Prostate gland (tissue), 2 donors: ENCODE measurements at places on chromosomes 1 and 21. TPM values are rescaled to one million over a fixed set of nuclear protein-coding genes. Genes with fewer than 3 reads are reported as not detected.

DNA sequence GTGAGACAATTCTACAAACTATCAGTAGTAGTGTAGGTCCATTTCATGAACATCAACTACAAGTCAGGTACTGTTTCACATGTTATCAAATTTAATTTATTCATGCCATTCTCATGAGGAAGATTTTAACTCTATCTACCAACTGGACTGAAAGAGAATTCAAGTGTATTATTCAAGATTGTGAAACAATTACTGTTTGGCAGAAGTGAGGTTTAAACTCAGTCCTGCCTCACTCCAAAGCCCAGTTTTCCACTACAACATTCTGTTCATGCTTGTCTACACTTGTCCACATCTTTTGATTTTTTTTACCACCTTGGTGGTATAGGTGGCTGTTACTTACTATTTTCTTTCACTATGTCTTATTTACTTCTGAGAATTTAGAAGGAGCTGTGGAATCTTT lies 272.9 kb downstream of the TGFB2 start:
- DNase-seq = no peak
- H3K4me3 ChIP-seq = no peak overlapping the region
- H3K27ac ChIP-seq = no peak overlapping the region
- no peaks in the 10 kb centered on the region for H3K4me1 ChIP-seq
- H3K27me3 ChIP-seq = no peaks in the 10 kb centered on the region
- no peaks in the 10 kb centered on the region for H3K36me3 ChIP-seq

DNA sequence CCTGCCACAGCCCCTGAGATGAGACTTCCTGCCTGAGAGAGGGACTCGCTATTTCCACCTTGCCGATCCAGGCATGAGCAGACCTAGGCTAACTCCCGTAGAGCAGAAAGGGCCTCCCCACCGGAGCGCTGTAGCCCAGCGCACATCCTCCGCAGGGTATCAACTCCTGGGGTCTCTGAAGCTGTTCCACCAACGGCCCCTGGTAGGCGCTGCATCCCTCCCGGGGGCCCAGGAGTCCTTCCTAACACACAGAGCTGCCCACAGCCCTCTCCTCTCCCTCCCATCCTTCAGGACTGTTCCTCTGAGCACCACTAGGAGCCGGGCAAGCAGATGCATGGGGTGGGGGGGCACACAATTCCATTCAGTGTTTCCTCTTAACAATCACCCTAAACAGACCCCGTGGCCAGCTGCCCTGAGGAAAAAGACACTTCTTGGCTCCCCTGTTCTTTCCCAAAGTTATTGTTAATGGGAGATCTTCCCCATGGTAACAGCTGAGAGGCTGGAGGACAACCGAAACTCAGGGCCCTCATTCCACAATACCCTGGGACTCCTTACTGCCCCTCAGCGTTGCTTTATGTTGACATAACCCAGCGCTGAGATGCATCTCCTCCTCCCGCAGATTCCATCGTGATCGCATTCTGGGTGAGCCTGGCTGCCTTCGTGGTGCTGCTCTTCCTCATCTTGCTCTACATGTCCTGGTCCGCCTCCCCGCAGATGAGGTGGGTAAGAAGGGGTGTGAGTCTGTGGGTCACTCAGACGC lies 7.5 kb downstream of the MRAP start:
- H3K27ac ChIP-seq = no peak overlapping the region
- H3K4me1 ChIP-seq = no peaks in the 10 kb centered on the region
- no peaks in the 10 kb centered on the region for H3K36me3 ChIP-seq

DNA sequence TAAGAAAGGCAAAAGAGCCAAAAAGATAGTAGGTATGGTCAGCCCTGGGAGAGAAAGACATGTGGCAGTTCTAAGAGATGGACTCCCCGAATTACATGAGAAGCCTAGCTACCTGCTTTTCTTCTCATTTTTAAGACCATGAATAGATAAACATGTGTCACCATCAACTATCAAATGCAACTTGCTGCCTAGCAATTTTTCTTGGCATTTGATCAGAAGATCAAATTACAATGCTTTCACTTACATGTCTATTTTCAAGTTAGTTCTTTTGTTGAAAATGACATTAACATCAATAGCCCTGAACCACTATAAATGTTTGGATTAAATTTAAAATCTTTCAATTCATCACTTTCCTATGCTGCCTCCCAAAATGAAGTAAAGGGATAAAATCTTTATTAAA lies 212.3 kb downstream of the HHIPL2 start:
- H3K27ac ChIP-seq = no peak overlapping the region
- no peaks in the 10 kb centered on the region for H3K36me3 ChIP-seq
- no peak for DNase-seq
- H3K27me3 ChIP-seq = no peaks in the 10 kb centered on the region
- no peak overlapping the region for H3K4me3 ChIP-seq
- H3K4me1 ChIP-seq = no peaks in the 10 kb centered on the region

Gene SH2D2A
- total RNA-seq = not detected
